ENCODE measurements at places on chromosomes 12 and 14.

- DNase-seq, result no peak
These were observed 184.6 kb downstream of the FOXN3 start for GRCh38 chr14:89232265-89233070.

DNA sequence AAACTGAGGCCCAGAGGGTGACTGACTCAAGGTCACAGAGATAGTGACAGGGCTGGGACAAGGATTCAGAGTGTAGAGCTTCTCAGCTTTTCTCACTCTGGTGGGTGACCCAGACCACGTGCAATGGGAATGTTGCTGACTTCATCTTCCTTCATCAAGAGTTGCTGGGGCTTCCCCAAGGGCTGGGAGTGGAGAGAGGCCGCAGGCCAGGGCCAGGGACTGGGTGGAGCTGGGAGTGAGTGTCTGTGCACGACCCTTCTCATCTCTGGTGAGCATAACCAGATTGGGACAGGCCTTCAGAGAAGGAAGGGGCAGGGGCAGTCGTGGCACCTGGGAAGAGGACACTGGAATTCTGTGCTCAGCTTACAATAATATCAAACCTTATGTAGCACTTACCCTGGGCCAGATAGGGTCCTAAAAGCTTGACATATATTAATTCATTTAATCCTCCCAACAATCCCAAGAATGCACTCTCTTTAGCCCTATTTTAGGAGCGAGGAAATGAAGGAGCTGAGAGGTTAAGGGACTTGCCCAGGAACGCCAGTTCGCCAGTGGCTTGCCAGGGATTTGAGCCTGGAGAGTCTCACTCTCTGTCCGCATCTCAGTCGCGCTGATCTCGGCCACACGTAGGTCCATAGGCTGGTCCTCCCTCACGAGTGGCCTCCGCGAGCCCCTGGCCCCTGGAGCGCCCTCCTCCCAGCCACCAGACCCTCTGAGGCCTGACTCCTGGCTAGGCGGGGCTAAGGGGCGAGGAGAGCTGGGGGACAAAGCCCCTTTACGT, 15.8 kb downstream of the KRT18 start:
- no peak for DNase-seq

- no peak for DNase-seq
These were observed 10.9 kb downstream of the CTDSP2 start for GRCh38 chr12:57835366-57836288.

- no peak for DNase-seq
These were observed 298.0 kb downstream of the PPFIA2 start for GRCh38 chr12:81461163-81461562.

DNA sequence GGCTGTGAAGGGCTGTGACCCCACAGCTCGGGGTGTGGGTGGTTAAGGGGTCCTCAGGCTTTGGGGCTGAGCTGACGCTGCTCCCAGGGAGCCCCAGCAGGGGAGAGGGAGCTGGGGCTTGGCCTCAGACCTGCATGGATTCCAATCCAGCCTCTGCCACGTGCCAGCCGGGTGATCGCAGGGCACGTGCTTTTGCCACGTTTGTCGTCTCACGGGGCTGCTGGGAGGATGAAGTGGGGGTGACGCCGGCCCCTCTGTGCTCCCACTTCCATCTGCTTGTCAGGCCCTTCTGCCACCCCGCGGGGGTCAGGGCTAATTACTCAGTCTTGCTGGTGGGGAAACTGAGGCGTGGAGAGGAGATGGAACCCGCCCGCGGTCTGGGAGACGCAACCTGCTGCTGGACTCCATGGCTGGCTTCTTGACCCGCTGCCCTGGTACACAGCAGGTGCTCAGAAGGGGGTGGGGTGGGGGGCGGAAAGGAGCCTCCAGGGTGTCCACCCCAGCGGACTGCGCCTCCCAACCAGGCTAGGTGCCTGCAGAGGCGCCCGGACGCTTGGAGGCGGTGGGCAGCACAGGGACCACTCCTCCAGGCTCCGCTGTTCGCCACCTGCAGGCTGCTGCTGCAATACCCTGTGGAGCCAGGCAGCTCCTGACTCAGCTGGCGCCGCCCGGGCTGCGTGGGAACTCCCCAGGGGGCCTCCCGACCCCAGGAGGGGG, 36.4 kb upstream of the PRIMA1 start:
- peak; percentile 61 for DNase-seq

GRCh38 chr14:81276073-81277069, 55.6 kb upstream of the GTF2A1 start:
- DNase-seq, result peak; percentile 53

DNA sequence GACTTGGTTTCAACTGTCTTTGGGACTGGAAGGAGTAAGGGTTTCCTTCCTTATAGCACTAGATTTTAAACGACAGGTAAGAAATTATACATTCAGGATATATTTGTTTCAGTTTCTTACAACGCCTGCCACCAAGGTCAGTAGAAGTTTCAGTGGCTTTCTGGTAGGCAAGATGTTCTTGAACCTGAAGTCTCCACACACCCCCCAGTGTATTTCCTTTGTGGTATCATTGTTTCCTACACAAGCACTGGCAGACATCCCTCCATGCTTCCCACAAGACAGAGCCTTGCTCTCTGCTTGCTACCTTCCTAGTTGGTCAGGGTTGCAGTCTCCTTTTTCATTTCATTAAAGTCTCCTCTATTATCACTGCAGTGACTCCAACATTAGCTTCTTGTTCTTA, 283.1 kb downstream of the FLRT2 start:
- DNase-seq, result no peak

DNA sequence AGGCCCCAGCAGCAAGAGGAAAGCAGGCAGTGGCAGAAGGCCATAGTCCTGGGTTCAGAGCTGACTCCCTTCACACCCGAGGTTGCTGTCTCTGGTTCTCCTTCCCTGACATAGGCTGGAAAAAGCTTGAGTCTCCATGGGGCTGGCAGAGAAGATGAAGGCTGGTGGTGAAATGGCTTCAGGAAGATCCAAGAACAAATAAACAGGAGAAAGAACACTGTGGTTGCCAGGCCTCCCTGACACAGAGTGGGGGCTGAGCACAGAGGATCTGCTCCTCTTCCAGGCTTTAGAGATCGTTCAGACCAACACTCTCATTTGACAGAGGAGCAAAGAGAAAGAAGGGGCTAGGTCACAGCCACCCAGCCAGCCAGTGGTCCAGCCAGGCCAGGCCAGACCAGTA, 14.3 kb downstream of the HDAC7 start:
- no peak for DNase-seq

GRCh38 chr14:68361231-68361630, 431.6 kb downstream of the ZFP36L1 start:
- DNase-seq, result no peak

- DNase-seq, result no peak
These were observed 3.1 kb upstream of the STRN3 start for GRCh38 chr14:31029016-31029970.

GRCh38 chr14:74213907-74214803, 25.1 kb upstream of the VSX2 start:
- peak; percentile 75 for DNase-seq

DNA sequence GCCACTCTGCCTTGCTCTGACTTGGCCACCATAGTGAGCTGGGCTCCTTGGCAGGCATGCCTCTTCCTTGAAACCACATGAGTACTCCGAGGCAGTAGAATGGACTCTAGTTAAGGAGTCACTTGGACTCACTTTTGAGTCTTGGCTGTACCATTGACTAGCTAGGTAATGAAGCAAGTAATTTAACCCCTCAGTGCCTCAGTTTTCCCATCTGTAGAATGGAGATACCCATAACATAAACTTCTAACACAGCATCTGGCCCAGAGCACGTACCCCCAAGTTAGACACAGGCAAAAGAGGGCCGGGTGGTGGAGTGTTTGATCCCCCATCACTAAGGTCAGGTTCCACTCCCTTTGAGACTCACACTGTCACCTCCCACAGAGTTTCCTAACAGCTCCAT, 8.3 kb downstream of the KRT77 start:
- no peak for DNase-seq

DNA sequence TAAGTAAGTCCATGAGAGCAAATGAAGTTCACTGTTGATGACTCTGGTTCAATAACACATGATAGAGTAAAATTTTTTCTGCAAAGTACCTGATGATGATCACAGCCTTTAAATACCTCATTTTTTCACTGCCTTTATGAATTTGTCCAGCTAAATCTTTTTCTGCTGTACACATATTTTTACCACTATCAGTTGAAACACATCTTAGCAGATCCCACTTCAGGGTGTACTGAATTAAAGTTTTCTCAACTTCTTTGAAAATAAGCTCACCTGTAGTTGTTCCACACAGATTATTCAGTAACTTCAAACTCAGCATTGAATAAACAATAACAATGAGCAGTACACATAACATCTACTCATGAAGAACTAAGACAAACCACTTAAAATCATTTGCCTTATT, 385.9 kb downstream of the NELL2 start:
- no peak for DNase-seq

DNA sequence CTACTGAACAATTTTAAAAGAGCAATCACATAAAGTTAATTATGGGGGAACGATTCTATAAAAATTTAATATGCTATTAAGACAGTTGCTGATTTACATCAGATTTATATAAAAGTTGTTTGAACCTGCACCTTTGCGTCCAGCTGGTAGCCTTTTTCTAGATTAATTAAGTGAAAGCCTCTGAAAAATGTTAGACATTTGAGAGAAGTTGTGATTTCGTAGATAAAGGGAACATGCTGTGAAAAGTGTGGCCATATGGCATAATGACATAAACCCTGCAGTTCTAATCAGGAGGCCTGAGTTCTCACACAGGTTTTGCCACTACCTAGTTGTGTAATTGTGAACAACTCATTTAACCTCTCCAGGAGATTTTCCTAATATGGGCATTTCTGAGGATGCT, 187.2 kb downstream of the TMTC2 start:
- peak; percentile 20 for DNase-seq

- no peak for DNase-seq
These were observed 183.1 kb upstream of the FBXO33 start for GRCh38 chr14:39615352-39615751.

DNA sequence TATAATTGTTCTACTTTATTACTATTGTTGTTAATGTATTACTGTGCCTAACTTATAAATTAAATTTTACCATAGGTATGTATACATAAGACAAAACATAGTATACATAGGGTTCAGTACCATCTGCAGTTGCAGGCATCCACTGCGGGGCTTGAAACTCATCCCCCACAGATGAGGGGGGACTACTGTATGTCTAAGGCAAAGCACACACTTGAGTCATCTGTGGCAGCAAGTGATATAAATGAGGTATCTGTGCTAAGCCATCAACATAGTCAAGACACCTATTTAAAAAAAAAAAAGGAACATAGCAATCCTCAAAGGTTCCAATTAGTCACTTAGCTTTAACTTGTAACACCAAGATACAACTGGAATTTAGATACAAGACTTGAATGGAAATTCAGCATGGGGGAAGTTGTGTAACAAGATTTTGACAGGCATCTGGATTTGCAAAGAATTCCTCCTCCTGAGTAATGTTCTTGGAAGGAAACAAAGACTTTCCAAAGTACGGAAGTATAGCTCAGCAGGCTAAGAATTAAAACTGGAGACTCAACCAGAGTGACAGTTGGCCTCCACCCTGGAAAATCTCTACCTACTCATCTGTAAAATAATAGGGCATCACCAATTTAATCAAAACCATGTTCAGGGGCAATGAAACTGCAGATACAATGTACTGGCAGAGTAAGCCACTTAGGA, 14.9 kb downstream of the DCAF5 start:
- DNase-seq, result no peak

- DNase-seq, result no peak
These were observed 105.1 kb downstream of the TMTC3 start for GRCh38 chr12:88247241-88247643.

DNA sequence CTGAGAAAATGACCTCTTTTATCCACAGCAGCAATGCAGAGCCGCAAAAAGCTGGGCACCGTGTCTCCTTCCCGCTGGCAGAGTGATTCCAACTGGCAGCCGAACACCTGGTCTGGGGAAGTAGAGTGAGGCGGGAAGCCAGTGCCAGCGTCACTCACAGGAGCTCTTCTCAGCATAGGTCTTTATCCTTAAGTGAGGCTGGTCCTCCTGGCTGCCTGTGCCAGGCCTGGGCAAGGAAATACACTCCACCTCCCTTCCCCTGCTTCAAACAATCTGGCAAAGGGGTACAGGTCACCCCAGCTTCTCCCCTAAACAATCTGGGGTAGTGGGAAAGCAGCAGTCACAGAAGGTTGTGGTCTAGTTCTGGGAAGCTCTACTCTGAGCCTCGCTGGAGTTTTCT, 4.8 kb downstream of the ARHGAP9 start:
- no peak for DNase-seq
